ENCODE measurements at places on chromosomes 11 and 22.

DNA sequence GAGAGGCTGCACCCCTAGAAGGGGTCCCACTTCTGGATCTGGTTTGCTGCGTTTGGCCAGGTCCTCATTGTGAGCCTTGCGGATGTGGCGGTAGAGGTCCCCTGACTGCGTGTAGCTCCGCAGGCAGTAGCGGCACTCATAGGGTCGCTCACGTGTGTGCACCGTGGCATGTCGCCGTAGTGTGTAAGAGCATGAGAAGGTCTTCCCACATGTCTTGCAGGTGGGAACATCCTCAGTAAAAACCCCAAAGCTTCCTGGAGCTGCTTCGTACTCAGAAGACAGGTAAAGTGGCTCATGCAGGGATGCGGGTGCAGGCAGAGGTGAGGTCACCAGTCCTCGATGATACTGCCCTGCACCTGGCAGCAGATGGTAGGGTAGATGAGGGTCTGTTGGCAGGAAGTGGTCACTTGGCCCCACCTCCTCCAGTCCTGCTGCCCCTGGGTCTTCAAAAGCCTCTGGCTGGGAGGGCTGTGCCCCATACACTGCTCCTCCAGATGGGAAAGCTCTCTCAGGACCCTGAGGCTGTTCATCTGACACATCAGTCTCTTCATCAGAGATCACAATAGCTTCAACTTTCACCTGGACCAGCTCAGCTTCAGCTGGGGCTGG lies 1.7 kb downstream of the ZBTB3 start:
- H3K27ac ChIP-seq = peak overlapping the region; percentile 49
- H3K36me3 ChIP-seq = peaks cover 8% of the 10 kb centered on the region
- no peaks in the 10 kb centered on the region for H3K27me3 ChIP-seq
- no peak overlapping the region for H3K4me3 ChIP-seq

DNA sequence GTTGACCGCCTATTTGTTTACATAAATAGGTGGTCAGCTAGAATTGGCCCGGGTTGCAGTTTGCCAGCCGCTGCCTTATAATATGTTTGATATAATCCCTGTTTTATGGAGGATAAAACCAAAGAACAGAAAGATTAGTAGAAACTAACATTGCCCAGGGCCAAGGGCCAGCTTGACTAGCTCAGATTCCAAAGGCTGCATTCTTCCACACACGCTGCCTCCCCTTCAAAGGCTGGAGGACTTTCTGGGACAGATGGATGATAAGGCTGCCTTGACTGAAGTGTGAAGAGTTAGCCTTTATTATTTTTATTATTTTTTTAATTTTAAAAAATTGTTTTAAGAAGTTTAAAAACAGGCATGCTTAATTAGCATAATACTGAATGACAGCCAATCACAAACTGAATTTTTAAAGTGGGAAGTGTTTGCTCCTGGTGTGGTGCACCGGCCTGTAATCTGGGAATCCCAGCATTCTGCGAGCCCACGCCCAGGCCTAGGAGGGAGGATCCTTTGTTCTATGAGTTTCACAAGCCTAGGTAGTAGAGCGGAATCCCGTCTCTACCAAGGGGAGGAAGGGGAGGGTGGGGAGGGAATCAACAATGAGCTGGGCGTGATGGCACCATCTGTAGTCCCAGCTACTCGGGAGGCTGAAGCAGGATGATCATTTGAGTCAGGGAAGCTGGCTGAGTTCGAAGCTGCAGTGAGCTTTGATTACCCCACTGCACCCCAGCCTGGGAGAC lies 114.9 kb downstream of the NAV2 start:
- DNase-seq = no peak
- H3K4me1 ChIP-seq = peaks cover 24% of the 10 kb centered on the region
- no peak overlapping the region for H3K27ac ChIP-seq
- H3K27me3 ChIP-seq = no peaks in the 10 kb centered on the region

DNA sequence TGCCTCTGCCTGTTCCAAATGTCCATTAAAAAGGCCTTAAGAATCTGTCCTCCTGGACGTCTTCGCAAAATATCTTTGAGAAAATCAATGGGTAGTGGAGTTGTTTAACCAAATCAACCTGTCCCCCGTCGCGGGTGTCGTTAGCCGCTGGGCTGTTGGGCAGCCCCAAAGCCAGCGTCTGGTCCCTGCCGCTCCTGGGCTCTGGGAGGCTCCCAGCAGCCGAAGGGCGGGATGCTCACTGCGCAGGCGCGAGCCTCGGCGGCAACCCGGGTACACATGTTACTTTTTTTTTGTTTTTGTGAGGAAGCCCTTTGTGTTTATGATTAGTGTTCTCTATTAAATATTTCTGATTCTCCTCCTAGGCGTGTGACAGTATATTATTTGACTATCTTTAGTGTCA lies 12.6 kb downstream of the MMP10 start:
- H3K36me3 ChIP-seq = no peaks in the 10 kb centered on the region
- H3K27ac ChIP-seq = no peak overlapping the region

DNA sequence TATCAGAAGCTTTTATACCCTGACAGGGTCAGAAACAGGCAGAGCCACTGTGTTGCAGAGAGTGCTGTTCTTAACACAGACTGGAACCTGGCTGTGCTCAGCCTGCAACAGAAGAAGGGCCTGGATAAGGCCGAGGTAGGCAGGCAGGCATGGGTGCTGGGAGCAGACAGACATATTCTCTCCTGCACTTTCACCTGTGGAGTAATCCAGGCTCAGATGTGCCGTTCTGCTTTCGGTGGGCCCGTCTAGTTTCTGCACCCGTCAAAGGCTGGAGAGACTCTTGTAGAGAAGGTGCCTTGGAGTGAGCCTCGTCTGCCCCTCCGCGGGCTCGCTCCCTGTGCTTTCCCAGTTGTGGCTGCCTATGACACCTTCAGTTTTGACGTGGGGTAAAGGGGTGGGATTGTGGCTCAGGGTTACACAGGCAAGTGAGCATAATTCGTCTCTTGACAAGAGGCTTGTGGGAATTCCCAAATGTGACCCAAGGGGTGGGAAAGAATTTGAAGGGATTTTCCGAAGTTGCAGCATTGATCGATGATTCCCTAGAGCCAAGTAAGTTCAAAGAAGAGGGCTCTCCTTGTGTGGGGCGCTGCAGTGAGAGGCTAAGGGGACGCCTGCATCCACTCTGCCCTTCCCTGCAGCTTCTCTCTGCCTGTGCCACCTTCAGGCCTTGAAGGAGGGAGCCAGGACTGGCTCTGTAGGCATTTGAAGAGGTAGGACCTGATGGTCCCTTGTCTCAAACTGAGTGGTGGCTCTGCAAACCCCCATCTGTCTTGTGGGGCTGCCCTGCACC lies 16.2 kb upstream of the ST3GAL4 start:
- H3K27me3 ChIP-seq = no peaks in the 10 kb centered on the region
- peaks cover 8% of the 10 kb centered on the region for H3K36me3 ChIP-seq
- no peak overlapping the region for H3K4me3 ChIP-seq
- peaks cover 12% of the 10 kb centered on the region for H3K4me1 ChIP-seq
- no peak overlapping the region for H3K27ac ChIP-seq

GRCh38 chr11:14519597-14519916 lies 629 bp downstream of the PSMA1 start:
- H3K4me3 ChIP-seq = peak overlapping the region; percentile 96
- peaks cover 12% of the 10 kb centered on the region for H3K4me1 ChIP-seq
- no peak for DNase-seq
- H3K36me3 ChIP-seq = peaks cover 11% of the 10 kb centered on the region
- H3K27ac ChIP-seq = peak overlapping the region; percentile 99

GRCh38 chr11:11787305-11788062 lies 54.3 kb upstream of the USP47 start:
- DNase-seq = peak; percentile 62
- peaks cover 4% of the 10 kb centered on the region for H3K27me3 ChIP-seq
- no peak overlapping the region for H3K27ac ChIP-seq
- H3K4me1 ChIP-seq = no peaks in the 10 kb centered on the region
- H3K4me3 ChIP-seq = no peak overlapping the region

DNA sequence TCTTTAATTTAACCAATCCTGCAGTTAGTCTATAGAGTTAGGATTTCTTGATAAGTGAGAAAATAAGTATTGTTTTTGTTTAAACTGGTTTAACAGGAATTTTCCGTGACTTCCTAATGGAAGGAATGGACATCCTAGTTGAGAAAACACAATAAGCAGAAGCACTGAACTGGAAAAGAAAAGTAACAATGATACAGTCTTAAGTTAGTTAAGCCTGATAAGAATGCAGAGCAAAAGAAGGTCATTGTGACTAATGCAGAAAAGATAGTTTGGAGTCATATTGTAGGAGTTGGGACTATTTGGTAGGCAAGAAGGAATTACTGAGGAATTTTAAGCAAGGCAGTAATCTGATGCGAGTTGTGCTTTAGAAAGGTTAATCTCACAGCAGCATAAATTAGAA lies 11.7 kb downstream of the RNF141 start:
- H3K36me3 ChIP-seq = peaks cover 6% of the 10 kb centered on the region
- peaks cover 4% of the 10 kb centered on the region for H3K4me1 ChIP-seq
- no peaks in the 10 kb centered on the region for H3K27me3 ChIP-seq
- no peak overlapping the region for H3K4me3 ChIP-seq
- no peak for DNase-seq

DNA sequence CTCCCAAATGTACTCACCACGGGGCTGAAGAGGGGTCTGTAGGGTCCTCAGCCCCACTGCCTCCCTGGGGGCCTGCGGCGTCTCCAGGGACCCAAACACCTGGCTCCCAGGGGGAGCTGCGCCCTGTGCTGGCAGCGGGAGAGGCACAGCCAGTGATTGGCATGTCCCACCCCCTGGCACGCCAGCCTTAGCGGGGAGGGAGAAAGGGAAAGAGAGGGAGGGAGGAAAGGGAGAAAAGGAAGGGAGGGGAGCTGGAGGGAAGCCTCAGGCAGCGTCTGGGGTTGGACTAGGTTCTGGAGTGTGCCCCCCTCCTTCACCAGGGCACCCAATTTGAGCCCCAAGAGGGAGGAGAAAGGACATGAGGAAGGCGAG lies at the start of gene CHRM1:
Gene CHRM1, minus strand, starts transcription at position 163 of the 372 bp plus-strand sequence. CDS start 10,263 bp downstream, outside the sequence.
- H3K4me1 ChIP-seq = peaks cover 27% of the 10 kb centered on the region
- H3K27me3 ChIP-seq = peaks cover 68% of the 10 kb centered on the region
- no peak for DNase-seq
- no peak within 1 kb of the TSS for H3K27ac ChIP-seq

DNA sequence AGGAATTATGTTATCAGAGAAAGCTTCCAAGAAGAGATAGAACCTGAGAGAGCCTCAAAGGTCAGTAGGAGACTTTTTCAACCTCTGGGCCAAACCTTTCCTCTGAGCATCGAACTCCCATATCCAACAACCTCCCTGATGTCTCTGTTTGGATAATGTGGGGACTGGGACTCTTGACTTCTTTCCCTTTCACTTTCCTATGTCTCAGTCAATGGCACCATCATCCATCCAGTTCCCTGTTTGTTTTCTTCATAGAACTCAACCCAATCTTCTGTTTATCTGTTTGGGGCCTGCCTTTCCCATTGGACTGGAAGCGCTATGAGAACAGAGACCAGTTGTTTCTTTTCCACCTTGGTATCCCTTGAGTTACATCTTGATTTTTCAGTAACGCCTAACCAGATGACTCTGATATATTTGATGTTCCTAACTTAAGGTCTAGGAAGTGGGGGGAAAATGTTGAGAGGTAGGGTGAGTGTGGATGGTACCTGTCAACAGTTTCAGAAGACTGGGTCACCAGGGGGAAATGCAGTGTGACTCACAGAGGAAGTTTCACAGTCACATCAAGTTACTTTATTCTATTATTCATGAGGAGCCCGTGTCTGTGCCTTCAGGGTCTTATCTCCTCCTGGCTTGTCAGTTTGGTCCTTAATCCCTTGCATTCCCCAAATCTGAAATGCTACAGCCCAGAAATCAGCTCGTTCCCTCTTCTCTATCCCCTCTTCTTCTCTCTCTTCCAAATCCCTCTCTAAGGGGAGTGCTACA lies 4.5 kb upstream of the KCNE3 start:
- H3K4me1 ChIP-seq = no peaks in the 10 kb centered on the region
- H3K27me3 ChIP-seq = peaks cover 31% of the 10 kb centered on the region
- no peaks in the 10 kb centered on the region for H3K36me3 ChIP-seq
- H3K27ac ChIP-seq = no peak overlapping the region

DNA sequence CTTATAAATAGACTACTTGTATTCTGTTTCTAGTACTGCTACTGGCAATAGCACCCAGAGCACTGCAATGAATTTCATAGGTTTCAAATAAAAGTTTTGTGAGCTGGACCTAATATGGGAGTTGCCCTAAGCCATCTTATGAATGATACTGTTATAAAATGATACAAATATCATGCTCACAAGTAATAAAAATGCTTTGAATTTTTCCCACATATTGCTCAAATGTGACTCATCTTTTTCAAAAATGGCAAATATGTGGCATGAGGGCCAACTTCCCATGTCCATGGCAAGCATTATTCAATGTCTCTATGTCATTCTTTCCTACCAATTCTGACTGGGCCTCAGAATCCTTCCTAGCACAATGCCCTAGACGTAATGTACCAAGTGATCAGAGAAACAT lies 137.6 kb downstream of the TRPC6 start:
- no peaks in the 10 kb centered on the region for H3K27me3 ChIP-seq
- no peaks in the 10 kb centered on the region for H3K36me3 ChIP-seq
- H3K4me1 ChIP-seq = no peaks in the 10 kb centered on the region
- no peak overlapping the region for H3K4me3 ChIP-seq
- no peak overlapping the region for H3K27ac ChIP-seq

DNA sequence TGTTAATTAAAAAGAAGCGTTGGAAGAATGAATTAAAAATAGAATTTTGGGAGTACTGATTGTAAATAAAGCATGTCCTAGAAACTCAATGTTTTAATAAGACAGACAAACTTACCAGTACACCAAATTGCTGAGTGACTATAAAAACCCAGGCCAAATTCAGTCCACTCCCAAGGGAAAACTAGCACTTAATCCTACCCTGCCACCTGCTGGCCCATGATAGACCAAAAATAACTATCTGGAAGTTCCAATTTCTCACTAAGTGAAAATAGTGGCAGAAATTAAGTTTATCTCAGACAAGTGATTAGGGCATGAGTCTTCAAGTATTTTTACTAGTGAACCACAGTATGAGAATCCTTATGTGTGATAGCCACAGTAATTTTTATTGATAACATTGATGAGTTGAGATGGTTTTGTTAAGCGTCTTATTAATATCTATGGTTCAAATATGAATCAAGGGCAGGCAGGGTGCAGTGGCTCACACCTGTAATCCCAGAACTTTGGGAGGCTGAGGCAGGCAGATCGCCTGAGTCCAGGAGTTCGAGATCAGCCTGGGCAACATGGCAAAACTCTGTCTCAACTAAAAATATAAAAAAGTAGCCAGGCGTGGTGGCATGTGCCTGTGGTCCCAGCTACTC lies 9.8 kb upstream of the DDX10 start:
- no peaks in the 10 kb centered on the region for H3K4me1 ChIP-seq
- H3K4me3 ChIP-seq = no peak overlapping the region
- no peaks in the 10 kb centered on the region for H3K27me3 ChIP-seq
- DNase-seq = no peak
- no peaks in the 10 kb centered on the region for H3K36me3 ChIP-seq

DNA sequence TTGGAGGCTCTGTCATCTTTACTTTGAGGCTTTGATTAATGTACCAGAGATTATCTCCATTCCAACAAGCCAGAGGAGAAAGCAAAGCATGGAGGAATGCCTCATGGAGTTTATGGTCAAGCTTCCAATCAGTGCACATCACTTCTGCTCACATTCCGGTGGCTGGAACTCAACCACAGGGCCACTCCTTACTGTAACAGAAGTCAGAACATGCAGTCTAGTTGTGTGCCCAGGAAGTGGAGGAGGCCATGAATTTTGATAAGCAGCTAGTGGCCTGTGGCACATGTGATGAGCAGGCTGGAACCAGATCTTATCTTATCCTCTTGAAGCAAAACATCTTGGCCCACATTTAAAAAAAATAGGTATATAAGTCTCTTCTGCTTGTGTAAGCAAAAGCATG lies 258.9 kb upstream of the ARHGAP20 start:
- H3K4me3 ChIP-seq = no peak overlapping the region
- DNase-seq = no peak
- no peaks in the 10 kb centered on the region for H3K4me1 ChIP-seq
